Dorsolateral prefrontal cortex (tissue), 122 donors: ENCODE measurements at places on chromosomes 13 and 19.
A peak's percentile ranks its signal among the peaks of the same experiment; 100 is the strongest.

DNA sequence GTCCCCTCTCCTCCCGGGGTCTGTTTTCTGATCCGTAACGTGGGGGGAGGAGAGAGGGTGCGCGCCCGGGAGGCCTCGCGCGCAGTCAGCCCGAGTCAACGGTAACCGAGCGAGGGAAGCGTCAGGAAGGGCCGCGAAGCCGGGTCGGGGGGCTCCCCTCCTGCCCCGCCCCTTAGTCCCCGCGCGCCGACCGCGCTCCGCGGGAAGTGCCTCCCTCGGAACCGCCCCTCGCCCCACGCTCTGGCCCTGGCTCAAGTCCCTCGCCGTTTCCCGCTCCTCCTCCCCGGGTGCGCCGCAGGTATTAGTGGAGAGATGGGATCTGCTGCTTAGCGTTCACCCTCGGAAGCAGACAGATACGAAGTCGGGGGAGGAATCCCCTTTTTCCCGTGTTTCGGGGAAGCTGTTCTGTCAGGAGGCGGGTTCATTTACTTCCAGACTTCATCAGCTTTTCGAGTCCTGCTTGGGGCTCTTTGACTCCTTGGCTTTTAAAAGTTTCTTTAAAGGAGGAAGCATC, 770 bp downstream of the HNRNPM start:
- peak; percentile 55 for DNase-seq

GRCh38 chr19:10766671-10767201, 48.9 kb downstream of the DNM2 start:
- DNase-seq = no peak

DNA sequence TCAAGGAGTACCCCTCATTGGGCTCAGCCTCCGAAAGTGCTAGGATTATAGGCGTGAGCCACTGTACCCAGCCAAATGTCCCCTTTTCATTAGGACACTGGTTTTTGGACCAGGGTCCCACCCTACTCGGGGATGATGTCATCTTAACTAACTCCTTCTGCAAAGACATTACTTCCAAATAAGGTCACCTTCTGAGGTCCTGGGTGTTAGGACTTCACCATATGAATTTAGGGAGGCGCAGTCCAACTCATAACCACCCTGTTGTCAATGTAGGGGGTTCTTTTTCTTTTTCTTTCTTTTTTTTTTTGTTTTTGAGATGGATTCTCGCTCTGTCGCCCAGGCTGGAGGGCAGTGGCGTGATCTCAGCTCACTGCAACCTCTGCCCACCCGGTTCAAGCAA, 32.7 kb upstream of the NFIC start:
- no peak for DNase-seq

- no peak for DNase-seq
These were observed 98.3 kb downstream of the SLITRK6 start for GRCh38 chr13:85700906-85701305.

DNA sequence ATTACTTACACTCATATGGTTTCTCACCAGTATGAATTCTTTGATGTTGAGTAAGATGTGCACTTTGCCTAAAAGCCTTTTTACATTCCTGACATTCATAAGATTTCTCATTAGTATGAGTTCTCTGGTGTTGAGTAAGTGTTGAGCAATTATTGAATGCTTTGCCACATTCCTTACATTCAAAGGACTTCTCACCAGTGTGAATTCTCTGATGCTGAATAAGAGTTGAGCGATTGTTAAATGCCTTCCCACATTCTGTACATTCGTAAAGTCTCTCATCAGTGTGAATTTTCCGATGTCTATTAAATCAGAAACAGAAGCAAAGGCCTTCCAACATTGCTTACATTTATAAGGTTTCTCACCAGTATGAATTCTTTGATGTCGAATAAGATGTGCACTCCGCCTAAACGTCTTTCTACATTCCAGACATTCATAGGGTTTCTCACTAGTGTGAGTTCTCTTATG, 14.2 kb upstream of the ZFP30 start:
- DNase-seq = no peak
